Activated naive CD4-positive, alpha-beta T cell (primary cell): ENCODE measurements at places on chromosomes 6 and 20.
A peak's percentile ranks its signal among the peaks of the same experiment; 100 is the strongest.

DNA sequence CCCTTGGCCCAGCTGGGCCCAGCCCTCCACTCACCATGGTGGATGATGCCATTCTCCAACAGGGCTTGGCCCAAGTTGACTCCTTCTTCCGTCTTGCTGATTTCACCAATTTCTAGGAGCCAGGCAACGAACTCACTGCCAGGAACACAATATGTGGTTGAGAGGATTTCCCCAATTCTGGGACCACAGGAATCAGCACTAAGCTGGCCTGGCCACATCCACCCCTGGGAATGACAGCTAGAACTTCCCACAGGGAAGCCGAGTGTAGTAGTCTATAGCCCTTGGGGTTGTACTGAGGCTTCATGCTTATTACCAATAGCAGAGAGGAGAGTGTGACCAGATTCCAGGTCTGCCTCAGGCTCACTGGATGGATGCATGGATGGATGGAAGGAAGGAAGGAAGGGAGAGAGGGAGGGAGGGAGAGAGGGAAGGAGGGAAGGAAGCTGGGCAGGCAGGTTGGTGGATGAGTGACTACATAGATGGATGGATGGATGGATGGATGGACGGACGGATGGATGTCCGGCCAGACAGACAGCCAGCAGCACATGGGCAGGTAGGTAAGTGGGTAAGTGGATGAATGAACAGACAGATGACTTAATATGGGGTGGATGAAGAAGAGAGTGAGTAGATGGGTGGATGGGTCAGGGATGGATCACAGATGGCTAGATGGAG, 146.5 kb downstream of the PREX1 start:
- no peak for DNase-seq

DNA sequence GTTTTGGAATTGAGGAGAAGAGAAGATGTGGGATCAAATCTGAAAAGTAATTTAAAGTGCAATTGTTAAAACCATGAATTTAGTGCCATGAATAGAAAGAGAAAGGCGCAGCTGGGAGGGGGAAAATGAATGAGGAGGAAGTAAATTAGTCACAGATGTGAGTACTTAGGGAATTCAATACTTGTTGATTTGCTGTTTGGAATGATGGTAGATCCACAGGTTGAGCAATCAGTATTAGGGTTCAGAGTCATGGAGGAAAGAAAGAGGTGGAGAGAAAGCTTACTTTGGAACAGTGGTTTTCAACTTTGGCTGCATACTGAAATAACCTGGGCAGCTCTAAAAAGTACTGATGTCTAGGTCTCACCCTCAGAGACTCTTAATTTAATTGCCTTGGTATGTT, 229.7 kb upstream of the ASCC3 start:
- DNase-seq = no peak

DNA sequence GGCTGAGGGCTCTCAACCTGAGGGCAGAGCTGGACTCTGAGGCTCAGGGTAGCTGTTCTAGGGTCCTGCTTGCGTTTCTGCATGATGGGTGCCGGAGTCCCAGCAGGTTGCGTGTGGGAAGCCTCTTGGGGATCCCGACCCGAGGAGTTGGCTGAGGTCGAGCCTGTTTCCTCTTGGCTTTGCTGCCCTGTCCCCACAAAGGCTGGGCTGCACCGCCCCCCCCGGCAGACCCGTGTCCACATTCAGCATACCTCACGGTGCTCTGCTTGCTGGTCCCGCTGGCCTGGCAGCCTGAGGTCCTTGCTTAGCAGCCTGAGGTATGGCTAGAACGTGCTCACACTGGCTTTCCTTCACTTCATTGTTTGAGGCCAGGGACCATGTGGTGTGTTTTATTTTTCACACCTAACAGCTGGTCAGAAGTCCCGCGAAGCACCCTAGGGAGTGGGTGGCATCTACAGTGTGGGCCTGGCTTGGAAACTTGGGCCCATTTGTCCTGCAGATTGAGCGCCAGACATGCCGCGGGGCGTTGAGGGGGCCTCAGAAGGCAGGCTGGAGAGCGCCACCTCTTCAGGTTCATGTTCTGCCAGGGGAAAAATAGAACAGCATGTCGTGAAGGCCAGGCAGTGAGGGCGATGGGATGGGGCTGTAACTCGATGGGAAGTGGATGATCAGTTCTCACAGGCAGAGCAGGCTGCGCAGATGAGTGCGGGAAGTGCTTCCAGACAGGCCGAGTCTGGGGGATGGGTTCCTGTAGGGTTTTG, 9.5 kb downstream of the LSM14B start:
- DNase-seq = no peak

GRCh38 chr20:1467355-1468116, 887 bp upstream of the NSFL1C start:
- DNase-seq = no peak

GRCh38 chr20:58715801-58716475, 23.3 kb downstream of the NPEPL1 start:
- no peak for DNase-seq

DNA sequence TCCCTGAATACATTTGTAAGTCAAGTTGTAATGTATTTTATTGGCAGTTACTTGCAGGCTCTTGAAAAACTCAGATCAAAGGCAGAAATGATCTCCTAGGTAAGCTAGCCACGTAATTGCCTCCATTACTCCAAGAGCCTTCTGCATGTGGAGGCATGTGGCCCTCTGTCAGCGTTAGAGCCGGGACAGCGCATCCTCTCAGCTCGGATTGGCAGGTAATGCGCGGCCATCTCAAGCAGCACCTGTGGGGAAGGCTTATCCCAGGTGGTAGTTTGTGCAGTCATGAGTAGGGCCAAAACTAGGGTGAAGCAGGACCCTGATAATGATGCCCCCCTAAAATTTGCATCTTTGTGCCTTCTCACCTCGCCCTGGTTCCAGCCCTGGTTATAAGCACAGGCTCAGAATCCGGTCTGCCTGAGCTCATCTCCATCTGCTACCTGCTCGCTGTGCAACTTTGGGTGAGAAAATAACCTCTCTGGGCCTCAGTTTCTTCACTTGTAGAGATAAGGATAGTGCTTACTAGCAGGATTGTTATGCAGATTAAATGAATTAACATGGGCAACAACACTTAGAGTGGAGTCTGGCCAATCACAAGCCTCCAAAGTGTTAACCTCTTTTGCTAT, 157.5 kb upstream of the PMEPA1 start:
- no peak for DNase-seq

- peak; percentile 42 for DNase-seq
Measured at GRCh38 chr20:46174469-46175126, 56.5 kb downstream of the CD40 start.

DNA sequence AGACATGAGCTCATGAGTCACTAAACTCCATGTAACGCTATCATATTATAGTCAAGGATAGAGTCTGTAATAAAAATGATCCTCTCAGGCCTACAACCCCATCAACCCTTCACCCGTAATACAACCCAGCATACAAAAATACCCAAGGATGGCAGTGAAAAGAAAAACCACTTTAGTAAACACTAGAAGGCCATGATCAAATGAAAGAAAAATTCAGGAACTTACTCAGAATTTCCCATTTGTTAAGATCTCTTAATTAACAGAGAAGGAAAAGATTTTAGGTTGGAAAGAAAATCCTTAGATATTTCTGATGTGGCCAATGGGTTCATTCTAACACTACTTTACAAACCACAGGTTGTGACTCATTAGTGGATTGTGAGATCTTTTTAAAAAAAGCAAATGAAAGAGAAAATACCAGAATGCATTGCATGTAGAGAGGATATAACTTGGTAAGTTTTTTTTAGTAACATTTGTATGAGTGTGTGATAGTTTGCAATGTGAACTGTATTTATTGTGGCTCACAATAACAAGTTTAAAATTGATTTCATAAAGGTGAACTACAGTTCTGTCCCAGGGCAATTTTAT, 8.0 kb upstream of the UBE2J1 start:
- no peak for DNase-seq

DNA sequence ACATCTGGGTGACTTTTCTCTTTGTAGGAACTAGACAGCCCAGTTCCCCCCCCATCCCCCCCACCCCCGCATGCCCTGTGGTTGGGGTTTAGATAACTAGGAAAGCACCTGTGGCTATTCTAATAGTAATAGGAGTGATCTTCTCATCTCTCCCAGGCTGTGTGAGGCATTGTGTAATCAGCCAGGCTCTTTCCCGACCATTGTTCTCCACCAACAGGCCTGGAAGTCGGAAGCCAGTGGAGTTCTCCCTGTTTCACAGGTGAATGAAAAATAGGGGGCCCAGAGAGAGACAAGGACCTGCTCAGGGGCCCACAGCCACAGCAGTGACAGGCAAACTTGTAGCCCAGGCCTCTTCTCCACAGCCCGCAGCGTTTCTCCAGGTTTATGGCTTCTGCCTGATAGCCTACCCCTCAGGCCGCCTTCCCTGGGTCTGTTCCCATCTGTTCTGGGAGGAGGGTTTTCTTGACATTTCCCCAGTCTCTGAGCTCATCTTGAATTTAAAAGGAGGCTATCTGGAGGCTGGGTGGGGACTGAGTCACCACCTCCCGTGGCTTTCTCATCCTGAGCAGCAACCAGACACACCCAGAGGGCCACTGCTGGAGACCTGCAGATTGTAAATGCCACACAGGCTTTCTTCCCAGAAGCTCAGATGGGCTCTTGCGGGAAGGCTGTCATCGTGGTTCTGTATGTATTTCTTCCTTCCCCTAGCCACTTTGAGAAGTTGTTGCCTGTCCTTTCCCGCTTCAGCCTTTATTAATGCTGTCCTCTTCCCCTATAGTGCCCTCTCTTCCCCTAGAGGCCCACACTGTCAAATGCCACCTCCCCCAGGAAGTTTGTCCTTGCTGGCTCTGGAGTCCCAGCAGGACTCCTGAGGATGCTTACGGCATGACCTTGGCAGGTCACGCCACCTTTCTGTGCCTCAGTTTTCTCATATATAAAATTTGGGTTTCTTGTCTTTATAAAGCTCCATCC, 75.9 kb upstream of the MYL9 start:
- DNase-seq = no peak

- DNase-seq = no peak
Measured at GRCh38 chr6:137919837-137920730, 53.0 kb downstream of the TNFAIP3 start.

GRCh38 chr6:4554645-4555044, 221.6 kb upstream of the CDYL start:
- DNase-seq = no peak

DNA sequence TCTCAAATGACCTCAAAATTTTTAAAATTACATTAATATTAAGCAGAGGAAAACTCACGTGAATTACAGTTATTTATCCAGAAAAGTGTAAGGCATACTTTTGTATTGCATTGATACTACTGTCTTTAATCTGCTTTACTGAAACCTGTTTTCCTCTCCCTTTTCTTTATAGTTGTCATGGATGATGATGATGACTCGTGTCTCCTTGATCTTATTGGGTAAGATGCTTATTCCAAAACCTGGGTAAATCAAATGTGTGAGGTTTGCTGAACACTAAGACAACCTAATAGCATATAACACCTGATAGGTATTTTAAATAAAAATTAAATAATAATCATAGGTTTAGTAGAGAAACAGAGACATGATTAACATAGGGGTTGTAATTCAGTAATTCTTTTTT, 40.0 kb downstream of the BICRAL start:
- DNase-seq = no peak

DNA sequence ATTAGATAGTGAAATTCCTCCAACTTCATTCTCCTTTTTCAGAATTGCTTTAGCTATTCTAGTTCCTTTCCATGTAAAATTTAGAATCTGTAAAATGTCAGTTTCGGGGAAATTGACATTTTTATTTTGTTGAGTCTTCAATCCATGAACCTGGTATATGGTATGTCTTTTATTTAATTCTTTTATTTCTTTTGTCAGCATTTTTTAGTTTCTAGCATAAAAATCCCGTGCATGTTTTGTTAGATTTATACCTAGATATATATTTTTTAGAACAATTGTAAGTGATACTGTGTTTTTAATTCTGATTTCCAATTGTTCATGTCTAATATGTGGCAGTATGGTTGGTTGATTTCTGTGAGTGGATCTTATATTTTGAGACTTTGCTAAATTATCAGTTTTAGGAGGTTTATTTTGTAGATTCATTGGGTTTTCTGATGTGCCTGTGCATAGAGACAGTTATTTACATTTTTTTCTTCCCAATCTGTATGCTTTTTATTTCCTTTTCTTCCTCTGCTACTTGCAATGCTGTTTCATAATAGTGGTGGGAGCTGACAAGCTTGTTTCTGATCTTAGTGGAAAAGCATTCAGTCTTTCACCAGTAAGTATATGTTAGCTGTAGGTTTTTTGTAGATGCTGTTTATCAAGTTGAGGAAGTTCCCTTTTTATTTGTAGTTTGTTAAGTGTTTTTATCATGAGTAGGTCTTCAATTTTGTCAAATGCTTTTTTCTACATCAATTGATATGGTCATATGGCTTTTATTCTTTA, 13.7 kb downstream of the TAB2 start:
- DNase-seq = no peak

DNA sequence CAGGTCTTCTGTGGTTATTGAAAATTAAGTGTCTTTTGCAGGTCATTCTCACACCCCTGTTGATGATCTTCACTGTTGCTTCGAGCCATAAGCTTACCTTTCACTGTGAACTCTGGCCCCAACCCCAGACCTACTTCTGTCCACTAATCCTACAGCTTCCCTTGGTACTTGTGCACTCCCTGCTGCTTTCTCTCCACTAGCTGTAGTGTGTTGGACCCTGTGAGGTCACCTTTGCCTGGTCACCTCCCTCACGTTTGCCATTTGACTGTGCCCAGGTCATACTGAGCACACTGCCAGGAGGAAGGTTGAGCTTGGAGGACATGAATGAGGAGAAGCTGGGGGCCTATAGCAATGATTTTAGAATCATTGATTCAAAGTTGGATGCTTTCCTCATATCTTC, 94.0 kb downstream of the PLCB1 start:
- DNase-seq = no peak

DNA sequence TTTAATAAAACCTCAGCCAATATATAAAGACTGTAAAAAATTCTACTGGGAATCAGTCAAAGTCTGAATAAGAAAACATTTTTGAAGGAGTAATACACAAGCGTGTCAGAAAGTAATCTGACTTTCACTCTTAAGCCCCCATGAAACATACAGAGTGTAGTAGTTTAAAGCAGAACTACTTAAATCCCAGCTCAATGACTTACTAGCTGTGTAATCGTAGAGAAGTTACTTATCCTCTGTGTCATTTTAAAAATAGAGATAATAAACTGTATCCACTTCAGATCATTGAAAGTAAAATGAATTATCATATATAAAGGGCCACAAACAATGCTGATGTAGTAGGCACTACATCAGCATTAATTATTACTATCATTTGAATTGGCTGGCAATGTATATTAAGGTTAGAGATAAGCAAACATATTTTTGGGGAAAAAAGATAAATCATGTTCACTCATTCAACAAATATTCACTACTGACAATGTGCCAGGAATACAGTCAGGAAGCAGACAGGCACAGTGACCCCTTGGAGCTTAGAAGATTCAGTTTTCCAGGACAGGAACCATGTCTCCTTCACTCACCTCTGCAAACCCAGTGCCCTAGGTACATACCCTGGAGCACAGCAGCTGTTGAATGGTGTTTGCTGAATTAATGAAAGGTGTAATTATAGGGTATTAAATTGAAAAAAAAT, 14.4 kb downstream of the REPS1 start:
- no peak for DNase-seq

DNA sequence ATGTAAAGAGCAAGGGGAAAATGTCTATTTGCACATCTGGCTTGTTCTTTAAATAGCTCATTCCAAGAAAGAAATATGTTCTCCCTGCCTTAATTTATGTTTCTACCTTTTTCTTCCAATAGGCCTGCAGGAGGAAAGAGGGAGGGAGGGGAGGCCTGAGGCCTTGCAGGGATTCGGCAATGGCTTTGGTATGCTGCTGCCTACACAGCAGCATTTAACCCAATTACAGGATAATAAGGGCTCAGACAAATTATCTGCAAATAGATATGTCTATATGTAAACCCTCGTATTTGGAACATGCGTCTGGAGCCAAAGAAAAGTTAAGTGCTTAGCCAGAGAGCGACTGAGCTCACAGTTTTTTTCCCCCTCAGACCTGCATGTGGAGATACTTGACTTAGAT, 277.2 kb downstream of the CDC5L start:
- DNase-seq = no peak
